Breast epithelium (tissue), 4 donors: ENCODE measurements at places on chromosomes 13 and 19.

DNA sequence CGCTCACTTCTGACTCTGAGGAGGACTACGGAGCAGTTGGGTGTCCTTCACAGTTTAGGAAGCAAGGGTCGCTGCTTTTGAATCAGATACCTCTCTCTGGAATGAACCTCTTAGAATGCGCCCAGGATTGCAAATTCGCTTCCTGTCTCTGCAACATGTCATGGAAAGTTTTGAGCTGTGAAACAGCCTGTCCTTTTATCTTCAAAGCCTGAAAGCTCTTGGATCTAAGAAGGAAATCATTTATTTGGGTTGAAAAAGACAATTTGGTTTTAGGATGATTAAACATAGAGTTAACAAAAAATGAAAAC, 134.1 kb downstream of the KATNAL1 start:
- H3K27me3 ChIP-seq: no peaks in the 10 kb centered on the region
- no peak for DNase-seq
- H3K27ac ChIP-seq: no peak overlapping the region
- no peaks in the 10 kb centered on the region for H3K36me3 ChIP-seq
- H3K4me1 ChIP-seq: no peaks in the 10 kb centered on the region

DNA sequence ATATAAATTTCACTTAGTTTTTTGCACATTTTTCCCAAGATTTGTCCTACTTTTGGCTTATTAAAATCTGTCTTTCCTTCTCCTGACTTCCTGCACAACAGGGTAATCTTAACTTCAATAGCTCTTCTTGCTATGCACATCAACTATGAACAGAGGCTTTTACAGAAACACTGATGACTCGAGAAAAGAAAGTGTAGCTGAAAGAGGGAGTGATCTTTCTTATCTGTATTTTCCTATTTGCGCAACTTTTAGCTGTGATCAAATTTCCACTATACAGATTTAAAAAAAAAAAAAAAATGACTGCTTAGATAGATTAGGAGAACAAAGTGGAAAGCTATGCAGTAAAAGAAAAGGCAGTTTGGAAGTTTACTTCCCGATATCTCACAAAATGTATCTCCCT, 406.9 kb downstream of the LIG4 start:
- no peak for DNase-seq
- H3K36me3 ChIP-seq: peaks cover 3% of the 10 kb centered on the region
- H3K4me1 ChIP-seq: no peaks in the 10 kb centered on the region
- H3K27ac ChIP-seq: no peak overlapping the region

- H3K4me3 ChIP-seq: no peak overlapping the region
- H3K4me1 ChIP-seq: no peaks in the 10 kb centered on the region
- no peak overlapping the region for H3K27ac ChIP-seq
- H3K36me3 ChIP-seq: no peaks in the 10 kb centered on the region
Measured at GRCh38 chr13:73335944-73336343, 277.1 kb downstream of the KLF5 start.

DNA sequence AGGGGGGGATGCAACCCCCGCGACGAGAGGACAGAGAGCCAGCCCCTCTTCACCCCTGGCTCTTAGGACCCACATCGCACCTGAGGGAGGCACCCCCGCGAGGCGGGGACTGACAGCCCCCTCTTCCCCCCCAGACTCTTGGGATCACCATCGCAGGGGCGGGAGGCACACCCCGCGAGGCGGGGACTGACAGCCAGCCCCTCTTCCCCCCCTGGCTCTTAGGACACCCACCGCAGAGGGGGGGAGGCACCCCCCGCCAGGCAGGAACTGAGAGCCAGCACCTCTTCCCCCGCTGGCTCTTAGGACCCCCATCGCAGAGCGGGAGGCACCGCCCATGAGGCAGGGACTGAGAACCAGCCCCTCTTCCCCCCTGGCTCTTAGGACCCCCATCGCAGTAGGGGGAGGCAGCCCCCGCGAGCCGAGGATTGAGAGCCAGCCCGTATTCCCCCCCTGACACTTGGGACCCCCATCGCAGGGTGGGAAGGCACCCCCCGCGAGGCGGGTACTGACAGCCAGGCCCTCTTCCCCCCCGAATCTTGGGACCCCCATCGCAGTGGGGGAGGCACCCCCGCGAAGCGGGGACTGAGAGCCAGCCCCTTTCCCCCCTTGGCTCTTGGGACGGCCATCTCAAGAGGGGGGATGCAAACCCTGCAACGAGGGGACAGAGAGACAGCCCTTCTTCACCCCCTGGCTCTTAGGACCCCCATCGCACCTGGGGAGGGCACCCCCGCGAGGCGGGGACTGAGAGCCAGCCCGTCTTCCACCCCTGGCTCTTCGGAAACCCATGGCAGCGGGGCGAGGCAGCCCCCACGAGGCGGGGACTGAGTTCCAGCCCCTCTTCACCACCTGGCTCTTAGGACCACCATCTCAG, 2425.1 kb upstream of the PCDH20 start:
- no peaks in the 10 kb centered on the region for H3K36me3 ChIP-seq
- no peak overlapping the region for H3K4me3 ChIP-seq
- H3K27ac ChIP-seq: no peak overlapping the region

GRCh38 chr19:3343619-3344502, 22.5 kb upstream of the NFIC start:
- peaks cover 23% of the 10 kb centered on the region for H3K4me1 ChIP-seq
- peak; percentile 95 for DNase-seq
- no peaks in the 10 kb centered on the region for H3K27me3 ChIP-seq
- peak overlapping the region; percentile 26 for H3K4me3 ChIP-seq
- no peaks in the 10 kb centered on the region for H3K36me3 ChIP-seq
